ENCODE measurements at places on chromosomes 4 and X.

DNA sequence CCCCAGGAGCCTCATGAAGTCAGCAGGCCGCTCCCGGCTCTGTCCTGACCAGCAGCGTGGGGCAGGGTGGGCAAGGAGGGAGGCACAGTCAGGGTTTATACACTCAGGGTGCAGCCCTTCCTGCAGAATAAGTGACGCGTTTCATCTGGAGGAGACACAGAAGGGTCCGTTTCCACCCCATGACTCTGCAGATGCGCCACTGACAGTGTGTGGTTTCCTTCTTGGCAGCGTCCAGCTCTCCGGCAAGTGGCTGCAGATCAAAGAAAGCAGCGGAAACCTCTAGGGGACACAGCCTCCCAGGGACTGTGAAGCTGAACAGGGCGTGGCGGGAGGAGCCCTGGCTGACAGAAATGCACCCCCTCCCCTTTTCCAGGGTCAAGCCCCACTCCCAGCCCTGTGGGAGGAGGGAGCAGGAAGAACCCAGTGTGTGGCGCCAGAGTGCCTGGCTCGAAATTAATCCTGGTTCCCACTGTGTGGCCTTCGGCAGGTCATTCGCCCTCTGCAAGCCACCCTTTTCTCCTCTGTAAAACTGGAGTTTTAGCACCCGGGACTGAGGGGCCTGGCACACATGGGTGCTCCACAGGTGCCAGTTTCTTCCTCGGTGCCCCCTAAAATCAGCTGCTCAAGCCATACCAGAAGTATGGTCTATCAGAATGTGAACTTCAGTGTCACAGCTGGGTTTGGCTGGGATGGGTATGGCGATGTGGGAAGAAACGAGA lies 17.3 kb upstream of the TBC1D14 start:
- peak overlapping the region; percentile 71 for H3K27ac ChIP-seq
- H3K36me3 ChIP-seq: no peaks in the 10 kb centered on the region
- H3K27me3 ChIP-seq: no peaks in the 10 kb centered on the region
- H3K4me1 ChIP-seq: peaks cover 7% of the 10 kb centered on the region
- no peak overlapping the region for H3K4me3 ChIP-seq
- peak; percentile 87 for DNase-seq

DNA sequence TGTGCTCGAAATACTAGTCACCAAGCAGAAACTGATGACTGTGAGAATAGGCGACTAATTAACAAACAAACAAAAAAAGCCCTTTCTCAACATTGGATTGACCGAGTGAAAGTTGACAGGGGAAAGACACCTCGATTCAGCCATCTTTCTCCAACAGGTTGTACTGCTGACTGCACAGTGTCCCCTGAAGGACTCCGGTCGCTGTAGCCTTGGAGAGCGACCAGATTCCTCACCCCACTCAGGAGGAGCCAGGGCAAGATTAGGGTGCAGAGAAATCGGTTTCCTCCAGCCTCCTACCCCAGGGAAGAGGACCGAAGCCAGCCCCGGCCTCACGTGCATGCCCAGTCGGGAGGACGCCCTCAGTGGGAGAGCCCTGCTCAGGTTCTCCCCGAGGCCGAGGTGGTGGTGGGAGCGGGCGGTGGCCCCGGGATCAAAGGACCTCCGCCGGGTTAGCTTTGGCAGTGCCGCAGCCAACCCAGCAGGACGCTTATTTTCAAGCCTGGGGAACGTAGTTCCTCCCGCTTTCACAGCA lies 1.1 kb upstream of the RAP1GDS1 start:
- peak; percentile 74 for DNase-seq
- H3K4me3 ChIP-seq: peak overlapping the region; percentile 57
- H3K36me3 ChIP-seq: no peaks in the 10 kb centered on the region
- H3K27me3 ChIP-seq: no peaks in the 10 kb centered on the region
- H3K27ac ChIP-seq: peak overlapping the region; percentile 98

DNA sequence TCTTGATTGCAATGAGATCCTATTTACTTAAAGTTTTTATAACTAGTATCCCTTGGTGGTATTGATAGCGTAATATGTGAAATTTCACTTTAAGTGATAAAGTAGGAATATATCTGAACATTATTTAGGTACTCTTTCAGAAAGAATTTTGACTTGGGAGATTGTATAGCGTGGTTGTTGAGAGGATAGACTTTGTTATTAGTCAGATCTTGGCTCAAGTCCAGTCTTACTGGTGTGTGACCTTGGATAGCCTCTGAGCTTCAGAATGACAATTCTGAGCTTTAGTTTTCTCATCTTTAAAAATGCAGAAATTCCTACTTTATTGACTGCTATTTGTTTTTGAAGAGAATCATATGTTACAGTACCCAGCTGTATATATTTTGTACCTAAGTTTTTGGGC lies 32.6 kb downstream of the DCK start:
- H3K36me3 ChIP-seq: peaks cover 20% of the 10 kb centered on the region
- no peaks in the 10 kb centered on the region for H3K27me3 ChIP-seq

DNA sequence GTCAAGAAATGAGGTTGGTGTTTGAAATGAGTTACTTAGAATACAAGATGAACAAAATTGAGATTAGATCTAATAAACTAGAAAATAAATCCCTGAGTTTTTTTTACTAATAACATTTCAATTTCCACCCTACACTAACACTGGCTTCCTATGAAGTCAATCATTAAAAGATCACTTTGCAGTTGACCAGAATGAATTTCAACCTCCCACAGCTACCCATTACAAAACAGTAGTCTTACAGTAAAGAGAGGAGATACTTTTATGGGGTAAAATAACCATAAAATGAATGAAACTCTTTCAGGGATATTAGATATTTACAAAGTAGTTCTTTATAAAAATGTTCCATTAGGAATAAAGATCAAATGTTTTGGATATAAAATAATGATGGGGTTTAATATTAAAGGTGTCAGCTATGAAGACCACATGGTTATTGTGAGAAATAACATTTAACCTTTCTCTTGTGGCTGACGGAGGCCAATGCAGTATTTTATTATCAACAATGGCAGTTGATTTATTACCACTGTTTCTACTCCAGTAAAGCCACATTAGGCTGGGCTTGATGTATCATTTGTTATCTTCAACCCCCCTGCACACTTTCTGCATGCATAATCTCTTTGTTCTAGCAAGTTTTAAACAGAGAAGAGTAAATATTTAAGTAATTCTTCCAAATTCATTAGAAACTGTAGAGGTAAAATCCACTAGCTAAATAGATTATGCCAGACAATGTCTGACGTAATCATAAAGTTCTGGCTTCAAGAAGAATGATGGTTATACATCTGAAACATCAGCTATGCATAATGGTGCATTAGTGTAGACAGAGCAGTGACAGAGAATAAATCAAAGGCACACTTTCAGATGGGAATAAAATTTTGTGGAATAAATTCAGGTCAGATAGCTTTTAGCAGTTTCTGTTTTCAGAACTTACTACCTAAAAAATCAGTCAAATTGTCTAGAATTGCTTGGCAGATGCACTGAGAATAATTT lies 516.6 kb downstream of the PCDH18 start:
- no peaks in the 10 kb centered on the region for H3K27me3 ChIP-seq
- H3K36me3 ChIP-seq: no peaks in the 10 kb centered on the region
- H3K27ac ChIP-seq: no peak overlapping the region
- H3K4me1 ChIP-seq: no peaks in the 10 kb centered on the region

GRCh38 chrX:39758791-39759525 lies 338.8 kb downstream of the BCOR start:
- H3K36me3 ChIP-seq: no peaks in the 10 kb centered on the region
- no peak overlapping the region for H3K4me3 ChIP-seq
- H3K27me3 ChIP-seq: no peaks in the 10 kb centered on the region
- no peak overlapping the region for H3K27ac ChIP-seq

- H3K4me3 ChIP-seq: no peak overlapping the region
- H3K27me3 ChIP-seq: no peaks in the 10 kb centered on the region
- H3K36me3 ChIP-seq: no peaks in the 10 kb centered on the region
- no peaks in the 10 kb centered on the region for H3K4me1 ChIP-seq
- no peak for DNase-seq
Measured at GRCh38 chr4:20075248-20075871, 176.3 kb upstream of the SLIT2 start.
